ENCODE measurements at places on chromosomes 4 and X.

GRCh38 chr4:114005569-114006442 lies 26.4 kb upstream of the ARSJ start:
- no peak for DNase-seq

DNA sequence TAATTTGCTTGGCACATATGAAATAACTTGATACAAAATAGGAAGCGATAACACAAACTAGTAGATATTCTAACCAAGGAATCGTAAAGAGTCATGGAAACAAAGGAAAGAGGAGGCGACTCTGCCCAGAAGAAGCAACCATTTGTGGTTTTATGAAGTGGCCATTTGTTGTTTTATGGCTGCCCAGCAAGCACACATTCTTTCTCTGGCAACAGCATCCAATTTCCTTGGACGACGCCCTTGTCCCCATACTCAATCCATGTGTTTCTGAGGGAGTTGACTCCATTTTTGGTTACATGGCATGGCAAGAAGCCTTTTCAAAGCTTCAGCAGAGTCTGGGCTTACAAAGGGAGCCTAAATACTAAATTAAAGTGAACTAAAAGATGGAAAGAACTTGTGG lies 295.1 kb downstream of the INPP4B start:
- no peak for DNase-seq

- no peak for DNase-seq
These were observed 160.3 kb downstream of the DCLK2 start for GRCh38 chr4:150238591-150238990.

DNA sequence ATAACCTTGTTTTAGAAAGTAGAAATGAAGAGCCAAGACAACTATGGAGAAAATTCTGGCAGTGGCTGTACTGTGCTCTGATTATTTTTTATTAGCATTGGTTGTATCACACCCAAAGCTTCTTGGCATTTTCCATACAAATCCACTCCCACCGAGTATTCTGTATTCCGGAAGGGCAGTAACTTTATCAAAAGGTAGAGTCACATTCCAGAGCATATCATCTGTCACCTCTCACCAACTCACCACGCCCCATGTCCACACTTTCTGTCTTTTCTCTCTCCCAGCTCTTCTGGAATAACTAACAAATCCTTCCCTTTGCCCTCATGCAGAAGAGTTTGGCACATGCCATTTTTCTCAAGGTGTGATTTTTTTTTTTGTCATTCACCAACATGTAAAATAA lies 52.7 kb downstream of the CORIN start:
- no peak for DNase-seq

DNA sequence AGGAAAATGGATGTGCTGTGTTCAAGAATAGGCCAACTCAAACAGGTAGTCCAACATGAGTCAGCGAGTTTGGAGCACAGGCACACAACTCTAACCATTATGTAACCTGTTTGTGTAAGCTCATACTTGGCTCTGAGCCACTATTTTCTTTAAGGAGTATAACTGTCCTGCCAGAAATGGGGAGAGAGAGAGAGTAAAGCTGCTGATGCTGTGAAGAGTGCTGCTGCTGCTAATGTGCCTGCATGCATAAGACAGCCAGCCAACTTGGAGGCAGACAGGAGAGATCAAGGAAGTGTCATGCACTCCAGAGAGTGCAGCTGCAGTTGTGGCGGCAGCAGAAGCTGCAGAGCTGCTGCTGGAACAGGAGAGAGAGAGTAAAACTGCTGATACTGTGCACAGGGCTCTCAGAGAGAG lies 11.7 kb upstream of the STATH start:
- no peak for DNase-seq

Measured in suprapubic skin (tissue), 4 donors.